Stimulated activated CD4-positive, alpha-beta T cell treated with anti-CD3 and anti-CD28 coated beads, Interleukin-4, amount 100 ng/mL, for 48 hours (primary cell): ENCODE measurements at places on chromosomes 11 and 22.

DNA sequence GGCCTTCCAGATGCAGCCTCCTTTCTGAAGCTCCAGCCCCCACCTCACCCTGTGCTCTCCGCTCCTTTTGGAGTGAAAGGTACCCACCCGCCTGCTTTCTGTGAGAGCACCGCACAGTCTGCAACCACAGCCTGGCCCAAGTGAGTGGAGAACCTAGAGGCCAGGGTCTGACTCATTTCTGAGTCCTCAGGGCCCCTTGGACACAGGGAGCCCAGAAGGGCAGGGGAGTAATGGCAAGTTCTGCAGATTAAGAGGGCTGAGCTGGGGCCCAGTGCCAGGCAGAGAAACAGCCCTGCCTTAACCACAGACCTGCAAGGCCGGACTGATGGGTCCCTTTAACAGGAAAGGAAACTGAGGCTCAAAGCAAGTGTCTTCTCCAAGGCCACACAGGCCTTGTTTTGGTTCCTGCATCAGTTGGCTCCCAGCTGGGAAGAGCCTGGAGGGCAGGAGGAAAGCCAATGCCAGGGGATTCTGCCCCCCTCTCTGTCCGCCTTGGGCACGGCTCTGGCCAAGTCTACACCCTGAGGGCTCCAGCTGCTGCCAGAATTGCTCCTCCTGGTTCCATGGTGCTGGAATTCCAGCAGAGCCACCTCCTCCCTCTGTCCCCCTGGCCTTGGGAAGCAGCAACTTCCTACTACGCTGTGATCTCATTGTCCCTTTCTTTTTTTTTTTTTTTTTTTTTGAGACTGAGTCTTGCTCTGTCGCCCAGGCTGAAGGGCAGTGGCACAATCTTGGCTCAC is 55.1 kb downstream of the CYTH4 start:
- no peak for DNase-seq

GRCh38 chr11:64996710-64997380 is at the start of gene BATF2:
Gene BATF2, minus strand, starts transcription at chr11:64996971. Its CDS starts 57 bp downstream, at chr11:64996914.
- DNase-seq, result no peak

- DNase-seq, result no peak
Observed at GRCh38 chr22:24496661-24497060, 1.5 kb downstream of the UPB1 start.

- DNase-seq, result no peak
Observed at GRCh38 chr11:34599406-34599945, 21.4 kb upstream of the EHF start.

DNA sequence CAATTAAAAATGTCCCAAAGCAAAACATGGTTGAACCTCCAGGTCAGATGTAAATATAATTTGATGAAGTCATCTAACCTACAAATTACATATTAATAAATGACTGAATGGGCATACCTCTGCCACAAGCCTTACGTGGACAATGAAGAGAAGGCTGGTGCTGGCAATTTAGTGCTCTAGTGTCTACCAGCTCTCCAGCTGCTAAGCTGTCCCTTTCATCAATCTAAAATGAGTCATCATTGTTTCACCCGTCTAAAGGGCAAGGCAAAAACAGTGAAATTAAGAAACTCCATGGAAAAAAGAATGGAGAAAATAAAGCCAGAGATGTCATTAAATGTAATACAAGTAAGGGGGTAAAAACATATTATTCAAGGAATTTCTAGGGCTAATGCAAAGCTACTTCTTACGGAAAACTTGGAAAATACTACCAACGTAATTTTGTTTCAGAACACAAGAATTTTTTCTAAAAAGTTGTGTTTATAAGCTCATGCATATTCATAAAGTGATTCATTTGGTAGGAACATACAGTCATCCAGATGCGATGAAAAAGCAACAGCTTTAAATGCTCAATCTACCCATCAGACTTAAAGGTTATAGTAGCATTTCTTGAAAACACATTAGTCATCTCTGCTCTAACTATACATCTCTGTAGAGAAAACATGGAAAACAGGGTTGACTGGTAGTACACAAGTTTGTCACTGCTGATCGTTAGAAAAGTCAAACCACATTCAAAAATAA is 71.5 kb downstream of the SIK3 start:
- no peak for DNase-seq

DNA sequence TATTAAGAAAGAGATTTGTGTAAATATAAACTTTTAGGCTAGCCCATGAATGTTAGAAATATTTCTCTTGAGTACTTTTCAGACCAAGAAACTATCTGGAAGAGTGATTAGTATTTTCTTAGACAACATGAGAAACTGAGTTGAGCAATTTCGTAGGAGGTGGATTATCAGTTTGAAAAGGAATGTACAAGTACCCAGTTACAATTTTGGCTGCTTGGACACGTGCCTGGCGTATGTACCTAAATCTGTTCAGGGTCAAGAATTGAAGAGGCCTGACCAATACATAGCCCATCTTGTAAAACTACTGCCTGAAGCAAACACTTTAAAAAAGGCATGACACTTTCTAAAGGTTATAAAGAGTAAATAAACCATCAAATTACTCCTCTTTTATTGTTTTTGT is 71.1 kb downstream of the CCDC73 start:
- DNase-seq, result no peak
